ENCODE measurements at places on chromosomes 16 and 17. TPM values are rescaled to one million over a fixed set of nuclear protein-coding genes. Genes with fewer than 3 reads are reported as not detected.
A peak's percentile ranks its signal among the peaks of the same experiment; 100 is the strongest.

The CACNG5 gene
- 45.1 TPM for total RNA-seq

The ZDHHC1 gene
- total RNA-seq = 4.6 TPM

The SOX8 gene
- total RNA-seq = 7.0 TPM

The CCDC78 gene
- 18.9 TPM for total RNA-seq

The LITAFD gene
- total RNA-seq = not detected

DNA sequence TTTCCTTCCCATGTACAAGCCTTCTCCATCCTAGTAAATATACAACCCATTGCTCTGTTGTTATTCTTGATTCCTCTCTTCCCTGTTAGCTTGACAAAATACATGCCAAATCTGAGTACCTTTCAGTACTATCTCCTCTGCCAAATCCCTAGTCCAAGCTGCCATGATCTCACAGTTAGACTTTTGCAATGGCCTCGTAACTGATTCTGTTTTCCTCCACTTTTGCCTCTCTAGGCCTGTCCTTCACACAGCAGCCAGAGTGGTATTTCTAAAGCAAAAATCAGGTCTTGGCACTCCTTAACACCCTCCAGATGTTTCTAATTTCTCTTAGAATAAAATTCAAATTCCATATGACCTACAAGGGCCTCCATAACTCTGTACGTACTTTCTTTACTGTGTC is 153.0 kb upstream of the RBL2 start:
- no peaks in the 10 kb centered on the region for H3K4me1 ChIP-seq
- H3K4me3 ChIP-seq = no peak overlapping the region
- H3K27me3 ChIP-seq = no peaks in the 10 kb centered on the region
- no peak overlapping the region for H3K27ac ChIP-seq
- H3K36me3 ChIP-seq = peaks cover 5% of the 10 kb centered on the region

DNA sequence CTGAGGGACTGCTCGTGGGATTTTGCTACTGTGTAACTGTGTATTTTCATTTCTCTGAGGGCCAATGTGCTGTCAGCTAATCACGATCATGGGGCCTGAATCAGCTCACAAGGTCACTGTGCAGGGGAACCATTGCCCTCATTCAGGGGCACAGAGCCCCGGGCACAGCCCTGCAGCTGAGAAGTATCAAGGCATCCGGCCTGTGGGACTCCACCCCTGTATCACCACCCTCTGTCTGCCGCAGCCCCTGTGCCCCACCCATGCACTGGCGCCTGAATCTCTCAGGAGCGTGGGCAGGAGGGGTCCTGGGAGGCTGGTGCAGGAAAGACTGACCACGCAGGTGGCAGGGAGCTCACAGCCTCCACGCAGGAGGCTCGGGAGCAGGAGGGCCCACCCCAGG is 43.4 kb upstream of the RASD1 start:
- peaks cover 10% of the 10 kb centered on the region for H3K4me1 ChIP-seq
- H3K27me3 ChIP-seq = peaks cover 10% of the 10 kb centered on the region
- H3K27ac ChIP-seq = no peak overlapping the region
- H3K4me3 ChIP-seq = no peak overlapping the region
- DNase-seq = no peak

- no peak overlapping the region for H3K4me3 ChIP-seq
- DNase-seq = no peak
- no peaks in the 10 kb centered on the region for H3K27me3 ChIP-seq
Measured at GRCh38 chr16:9522614-9523013, 431.2 kb downstream of the HAPSTR1 start.

DNA sequence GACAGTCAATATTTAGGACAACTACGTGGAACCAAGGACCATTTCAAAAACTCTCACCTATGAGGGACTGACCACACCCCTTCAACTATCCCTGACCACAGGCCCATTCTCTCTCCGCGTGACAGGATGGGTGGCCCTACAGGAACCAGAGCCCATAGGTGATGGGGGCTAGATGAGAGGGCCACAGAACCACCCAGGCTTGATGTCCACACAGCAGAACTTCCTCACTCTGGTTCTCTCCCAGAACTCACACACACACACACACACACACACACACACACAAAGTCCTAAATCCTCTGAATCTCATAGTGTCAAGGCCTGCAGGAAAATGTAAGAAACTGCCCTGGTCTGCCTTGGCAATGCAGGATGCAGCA is 1.5 kb downstream of the ZNF319 start:
- peak overlapping the region; percentile 85 for H3K4me3 ChIP-seq
- peak; percentile 2 for DNase-seq
- no peaks in the 10 kb centered on the region for H3K36me3 ChIP-seq
- H3K4me1 ChIP-seq = peaks cover 16% of the 10 kb centered on the region
- peak overlapping the region; percentile 73 for H3K27ac ChIP-seq

Measured in glutamatergic neuron (in vitro differentiated cells).